ENCODE measurements at places on chromosomes 2 and 18.

- DNase-seq, result no peak
These were observed 399.8 kb downstream of the TMEM182 start for GRCh38 chr2:103161456-103162289.

DNA sequence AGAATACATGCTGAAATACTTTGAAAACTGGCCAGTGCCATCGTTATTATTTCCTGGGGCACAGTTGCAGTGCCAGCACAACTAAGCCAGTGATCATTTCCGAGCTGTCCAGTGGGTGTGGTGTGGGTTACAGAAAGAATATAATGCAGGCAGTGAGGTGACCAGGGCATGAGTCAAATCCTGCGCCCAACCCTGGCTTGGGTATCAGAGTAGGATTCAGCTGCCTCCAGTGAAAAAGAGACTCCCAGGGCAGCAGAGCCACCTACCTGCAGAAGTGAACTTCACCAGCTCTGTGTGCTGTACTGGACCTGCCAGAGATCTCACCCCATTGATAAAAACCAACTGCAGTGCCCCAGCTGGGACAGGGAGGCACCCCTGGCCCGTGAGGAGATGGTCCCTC, 18.0 kb downstream of the SLC9A2 start:
- DNase-seq, result no peak

- DNase-seq, result no peak
These were observed 34.1 kb upstream of the GCC2 start for GRCh38 chr2:108414945-108415344.

GRCh38 chr2:70003093-70003830, 41.8 kb upstream of the ASPRV1 start:
- no peak for DNase-seq

GRCh38 chr2:113138428-113139322, 11.3 kb downstream of the IL1RN start:
- DNase-seq, result no peak

DNA sequence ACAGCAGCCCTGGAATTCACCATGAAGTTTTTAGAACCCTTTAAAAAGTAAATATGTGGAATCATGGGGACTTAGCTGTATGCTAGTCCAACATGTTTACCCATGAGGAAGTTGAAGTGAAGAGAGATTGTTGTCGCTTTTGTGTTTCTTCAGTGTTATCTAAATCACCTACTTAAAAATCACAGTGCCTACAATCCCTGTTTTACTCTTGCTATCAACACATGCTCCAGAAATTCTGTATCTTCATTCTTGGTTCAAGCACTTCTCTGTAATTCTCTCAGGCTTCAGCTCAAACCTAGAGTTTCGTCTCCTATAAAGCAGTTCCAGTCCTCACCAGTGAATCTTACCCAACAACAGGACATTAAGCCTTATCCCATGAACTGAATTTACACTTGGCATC, 30.5 kb upstream of the CHMP1B start:
- no peak for DNase-seq

DNA sequence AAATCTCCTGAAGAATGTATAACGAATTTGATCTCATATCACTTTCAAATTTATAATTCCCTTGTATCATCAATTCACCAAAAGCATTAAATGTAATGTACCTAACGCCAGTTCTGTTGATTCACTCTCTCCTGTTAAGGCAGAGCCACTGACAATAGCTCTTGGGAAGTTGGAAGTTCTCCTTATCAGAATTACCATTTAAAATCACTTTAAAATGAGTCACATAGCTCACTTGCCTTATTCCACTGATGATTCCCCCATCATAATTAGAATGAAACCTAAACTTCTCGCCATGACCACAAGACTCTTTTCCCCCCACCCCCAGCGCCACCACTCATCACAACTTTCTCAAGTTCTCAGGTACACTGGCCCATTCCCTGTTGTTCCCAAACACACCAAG, 117.1 kb downstream of the PID1 start:
- no peak for DNase-seq

- no peak for DNase-seq
These were observed 53.7 kb downstream of the ADD2 start for GRCh38 chr2:70714141-70714905.

DNA sequence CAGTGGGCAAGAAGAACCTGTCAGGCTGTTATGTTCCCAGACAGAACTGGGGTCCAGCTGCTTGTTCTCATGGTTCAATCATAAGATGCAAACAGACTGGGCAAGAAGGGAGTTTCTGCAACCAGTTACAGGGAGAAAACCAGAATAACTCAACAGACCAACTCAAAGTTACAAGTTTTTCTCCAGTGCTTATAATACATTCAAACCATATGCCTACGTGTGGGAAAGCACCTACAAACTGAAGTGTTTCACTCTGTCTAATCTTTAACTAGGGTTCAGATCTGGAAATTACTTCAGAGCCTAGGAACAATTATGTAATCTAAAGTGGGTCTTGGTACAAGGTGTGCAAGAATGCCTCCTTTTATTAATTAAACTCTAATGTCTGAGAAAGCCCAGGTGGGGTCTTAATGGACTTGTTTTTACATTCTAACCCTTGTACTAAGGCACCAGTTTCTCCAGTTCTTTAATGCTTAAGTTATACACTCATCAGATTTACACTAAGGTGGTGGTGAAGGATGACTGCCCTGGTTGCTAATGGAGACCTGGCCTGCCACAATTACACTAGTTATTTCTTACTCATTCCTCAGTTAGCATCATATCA, 951.9 kb downstream of the TSN start:
- no peak for DNase-seq

DNA sequence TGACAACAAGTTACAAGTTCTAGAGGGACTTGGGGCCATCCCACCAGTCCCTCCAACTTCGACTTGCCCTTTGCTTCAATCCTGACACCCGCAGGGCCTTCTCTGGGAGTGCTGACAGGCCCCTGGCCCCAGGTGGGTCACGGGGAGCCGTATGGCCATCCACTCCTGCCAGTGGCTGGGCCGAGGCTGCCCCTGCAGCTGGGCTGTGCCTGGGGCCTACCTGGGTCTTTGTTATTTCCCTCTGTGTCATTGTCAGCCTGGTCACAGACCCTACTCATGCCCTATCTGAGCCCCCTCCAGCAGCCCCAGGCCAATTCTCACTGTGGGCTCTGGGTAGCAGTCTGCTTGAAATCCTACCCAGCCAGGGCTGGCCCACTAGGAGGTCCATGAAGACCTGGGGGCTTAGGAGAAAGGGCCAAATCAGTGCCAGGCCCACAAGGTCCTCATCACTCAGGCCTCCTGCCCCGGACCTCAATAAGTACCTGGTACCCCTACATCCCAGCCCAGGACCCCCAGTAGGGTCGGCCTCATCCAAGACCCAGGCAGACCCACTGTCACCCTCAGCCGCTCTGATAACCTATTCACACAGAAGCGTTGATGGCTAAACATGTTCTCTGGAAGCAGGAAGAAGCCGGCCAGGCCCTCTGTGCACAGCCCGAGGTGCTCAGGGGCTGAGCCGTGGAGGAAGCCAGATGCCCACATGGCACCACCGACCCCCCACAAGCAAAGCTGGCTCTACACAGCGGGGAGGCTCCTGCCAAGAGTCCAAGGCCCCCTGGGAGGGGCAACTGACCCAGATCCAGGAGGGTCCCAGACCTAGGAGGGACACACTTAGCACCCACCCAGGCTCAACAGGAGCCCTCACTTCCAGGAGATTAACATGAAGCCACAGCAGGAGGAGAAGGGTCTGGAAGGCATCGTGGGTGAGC, 57.7 kb downstream of the BIN1 start:
- no peak for DNase-seq

- DNase-seq, result no peak
These were observed 73.5 kb downstream of the MEX3C start for GRCh38 chr18:51123936-51124486.

DNA sequence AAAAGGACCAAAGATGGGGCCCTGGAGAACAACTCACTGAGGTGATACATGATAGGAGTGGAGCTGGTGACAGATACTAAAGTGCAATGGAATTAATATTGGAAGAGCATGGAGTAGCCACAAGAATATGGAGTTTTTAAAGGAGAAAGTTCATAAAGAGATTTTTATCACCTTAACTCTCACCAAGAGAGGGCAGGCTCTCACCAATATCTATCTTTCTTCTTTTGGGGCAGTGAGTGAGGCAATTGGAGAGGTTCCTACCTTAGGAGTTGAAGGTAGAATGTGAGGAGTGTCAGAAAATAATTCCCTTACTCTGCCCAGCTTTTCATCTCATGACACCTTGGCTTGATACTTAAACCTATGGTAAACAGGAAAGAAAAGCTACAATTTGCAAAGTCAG, 233.7 kb upstream of the CWC22 start:
- no peak for DNase-seq

DNA sequence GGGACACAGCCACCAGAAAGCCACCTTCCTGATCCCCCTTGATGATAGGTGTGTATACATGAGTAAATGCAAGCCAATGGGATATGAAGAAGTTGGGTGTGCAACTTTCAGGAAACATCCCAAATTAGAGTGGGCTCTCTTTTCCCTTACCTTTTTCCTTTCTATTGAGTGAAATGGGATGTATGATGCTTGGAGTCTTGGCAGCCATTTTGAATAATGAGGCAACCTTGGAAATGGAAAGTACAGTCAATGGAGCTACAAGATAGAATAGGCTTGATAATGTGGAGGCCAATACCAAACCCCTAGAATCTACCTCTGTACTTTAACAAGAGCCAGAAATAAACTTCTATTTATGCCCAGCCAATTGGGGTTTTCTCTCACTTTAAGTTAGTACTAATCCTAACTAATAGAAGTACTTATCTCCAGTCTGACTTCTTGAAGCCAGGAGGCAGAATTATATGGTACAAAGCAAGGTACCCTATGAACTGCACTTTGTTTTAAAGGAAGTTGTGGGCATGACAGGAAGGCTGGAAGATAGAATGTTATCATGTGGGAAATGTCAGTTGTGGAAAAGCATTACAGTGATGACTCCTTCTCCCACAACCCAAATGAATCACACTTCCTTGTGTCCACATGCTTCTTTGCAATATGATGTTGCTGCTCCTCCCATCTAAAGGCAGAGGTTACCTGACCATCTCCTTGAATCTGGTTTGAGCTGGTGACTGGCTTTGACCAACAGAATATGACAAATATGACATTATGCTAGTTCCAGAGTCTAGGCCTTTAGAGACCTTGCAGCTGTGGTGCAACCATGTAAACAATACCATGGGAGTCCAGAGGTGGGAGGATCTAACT, 12.9 kb upstream of the NABP1 start:
- DNase-seq, result no peak
